ENCODE measurements at places on chromosomes 16 and 17. TPM values are rescaled to one million over a fixed set of nuclear protein-coding genes. Genes with fewer than 3 reads are reported as not detected.

Gene RPL23
- 1,642 TPM for total RNA-seq

Gene PPP1R27
- total RNA-seq: not detected

DNA sequence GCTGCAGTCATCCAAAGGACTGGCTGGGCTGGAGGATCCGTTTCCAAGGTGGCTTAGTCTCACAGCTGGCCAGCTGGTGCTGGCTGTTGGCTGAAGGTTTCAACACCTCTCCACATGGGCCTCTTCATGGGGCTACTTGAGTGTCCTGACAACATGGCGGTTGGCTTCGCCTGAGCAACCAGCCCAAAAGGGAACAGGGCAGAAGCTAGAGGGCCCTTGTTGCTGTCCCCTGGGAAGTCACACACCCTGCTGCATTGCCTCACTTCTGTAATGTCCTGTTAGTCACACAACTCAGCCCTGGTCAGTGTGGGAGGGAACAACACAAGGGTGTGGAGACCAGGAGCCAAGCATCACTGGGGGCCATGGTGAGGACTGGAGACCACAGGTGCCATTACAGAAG is 36.6 kb downstream of the C16orf78 start:
- no peaks in the 10 kb centered on the region for H3K36me3 ChIP-seq
- no peak for DNase-seq
- no peaks in the 10 kb centered on the region for H3K4me1 ChIP-seq
- peaks cover 25% of the 10 kb centered on the region for H3K27me3 ChIP-seq

- H3K27ac ChIP-seq: no peak overlapping the region
- DNase-seq: no peak
Measured at GRCh38 chr17:70613681-70614080, 444.3 kb downstream of the KCNJ2 start.

DNA sequence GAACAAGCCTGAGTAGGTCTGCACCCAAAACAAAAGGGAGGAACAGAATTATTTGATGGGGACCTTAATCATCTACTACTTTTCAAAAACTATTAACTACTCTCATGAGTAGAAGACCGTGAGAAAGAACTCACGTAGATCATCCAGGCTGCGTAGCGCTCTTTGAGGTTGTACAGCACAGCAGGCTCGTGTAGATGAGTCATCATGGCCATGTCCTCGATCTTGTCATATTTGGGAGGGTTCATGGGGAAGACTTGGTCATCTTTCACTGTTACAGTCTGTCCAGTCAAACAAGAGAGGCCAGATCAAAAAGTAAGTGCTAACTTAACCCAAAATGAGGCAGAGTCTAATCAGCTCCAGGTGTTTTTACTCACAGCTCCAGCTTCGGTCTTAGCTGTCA is 2.3 kb downstream of the MYH1 start:
- peaks cover 25% of the 10 kb centered on the region for H3K27me3 ChIP-seq
- no peaks in the 10 kb centered on the region for H3K36me3 ChIP-seq
- no peak overlapping the region for H3K27ac ChIP-seq
- H3K4me3 ChIP-seq: no peak overlapping the region
- no peak for DNase-seq

Data from progenitor cell of endocrine pancreas (in vitro differentiated cells).